Cardiac muscle cell (in vitro differentiated cells and primary cell): ENCODE measurements at places on chromosomes 2 and 18.

DNA sequence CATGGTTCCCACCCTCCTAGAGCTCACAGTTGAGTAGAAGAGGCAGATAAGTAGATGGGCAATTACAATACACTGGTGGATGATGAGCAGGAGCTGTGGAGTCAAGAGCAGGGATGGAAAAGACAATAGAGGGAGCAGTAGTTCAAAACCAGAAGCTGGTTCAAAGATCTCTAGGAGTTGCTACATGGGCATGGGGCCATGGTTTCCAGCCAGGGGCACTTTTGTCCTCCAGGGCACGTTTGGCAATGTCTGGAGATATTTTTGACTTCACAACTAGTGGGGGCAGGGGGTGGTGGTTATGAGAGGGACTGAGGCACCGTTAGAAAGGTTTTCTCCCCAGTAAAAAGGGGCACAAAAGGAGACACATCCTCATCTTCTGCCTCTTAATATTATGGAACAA is 236.0 kb downstream of the DYSF start:
- H3K4me1 ChIP-seq, result peaks cover 18% of the 10 kb centered on the region
- H3K4me3 ChIP-seq, result no peak overlapping the region
- DNase-seq, result no peak
- no peak overlapping the region for H3K27ac ChIP-seq
- no peaks in the 10 kb centered on the region for H3K27me3 ChIP-seq

DNA sequence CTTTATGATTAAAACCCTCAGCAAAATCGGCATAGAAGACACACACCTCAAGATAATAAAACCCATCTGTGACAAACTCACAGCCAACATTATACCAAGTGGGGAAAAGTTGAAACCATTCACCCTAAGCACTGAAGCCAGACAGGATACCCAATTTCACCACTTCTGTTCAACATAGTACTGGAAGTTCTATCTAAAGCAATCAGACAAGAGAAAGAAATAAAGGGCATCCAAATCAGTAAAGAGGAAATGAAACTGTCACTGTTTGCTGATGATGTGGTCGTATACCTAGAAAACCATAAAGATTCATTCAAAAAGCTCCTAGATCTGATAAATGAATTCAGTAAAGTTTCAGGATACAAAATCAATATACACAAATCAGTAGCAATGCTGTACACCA is 16.4 kb upstream of the RPRD1A start:
- H3K27me3 ChIP-seq, result no peaks in the 10 kb centered on the region
- no peak overlapping the region for H3K27ac ChIP-seq
- no peaks in the 10 kb centered on the region for H3K4me1 ChIP-seq
- H3K36me3 ChIP-seq, result no peaks in the 10 kb centered on the region
- H3K4me3 ChIP-seq, result no peak overlapping the region

DNA sequence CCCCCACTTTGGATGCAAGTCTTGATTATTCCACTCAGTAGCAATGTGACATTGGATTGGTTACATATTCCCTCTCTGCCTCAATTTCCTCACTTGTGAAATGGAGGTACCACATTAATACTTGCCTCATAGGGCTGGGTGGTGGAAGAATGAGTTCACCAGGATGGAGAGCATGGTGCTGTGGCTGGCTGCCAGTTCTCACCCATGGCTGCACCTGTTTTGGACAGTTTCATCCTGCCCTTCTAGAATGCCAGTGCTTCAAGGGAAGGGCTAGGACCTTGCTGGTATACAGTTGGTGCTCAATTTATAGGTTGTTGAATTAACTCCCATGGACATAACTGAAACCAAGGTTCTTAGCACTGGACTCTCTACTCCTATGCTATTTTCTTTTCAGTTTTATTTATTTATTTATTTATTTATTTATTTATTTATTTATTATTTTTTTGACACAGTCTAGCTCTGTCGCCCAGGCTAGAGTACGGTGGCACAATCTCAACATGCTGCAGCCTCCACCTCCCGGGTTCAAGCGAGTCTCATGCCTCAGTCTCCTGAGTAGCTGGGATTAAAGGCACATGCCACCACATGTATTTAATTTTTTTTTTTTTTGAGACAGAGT is 5.3 kb upstream of the SH3RF3 start:
- no peak overlapping the region for H3K4me3 ChIP-seq
- H3K36me3 ChIP-seq, result no peaks in the 10 kb centered on the region
- no peak overlapping the region for H3K27ac ChIP-seq

DNA sequence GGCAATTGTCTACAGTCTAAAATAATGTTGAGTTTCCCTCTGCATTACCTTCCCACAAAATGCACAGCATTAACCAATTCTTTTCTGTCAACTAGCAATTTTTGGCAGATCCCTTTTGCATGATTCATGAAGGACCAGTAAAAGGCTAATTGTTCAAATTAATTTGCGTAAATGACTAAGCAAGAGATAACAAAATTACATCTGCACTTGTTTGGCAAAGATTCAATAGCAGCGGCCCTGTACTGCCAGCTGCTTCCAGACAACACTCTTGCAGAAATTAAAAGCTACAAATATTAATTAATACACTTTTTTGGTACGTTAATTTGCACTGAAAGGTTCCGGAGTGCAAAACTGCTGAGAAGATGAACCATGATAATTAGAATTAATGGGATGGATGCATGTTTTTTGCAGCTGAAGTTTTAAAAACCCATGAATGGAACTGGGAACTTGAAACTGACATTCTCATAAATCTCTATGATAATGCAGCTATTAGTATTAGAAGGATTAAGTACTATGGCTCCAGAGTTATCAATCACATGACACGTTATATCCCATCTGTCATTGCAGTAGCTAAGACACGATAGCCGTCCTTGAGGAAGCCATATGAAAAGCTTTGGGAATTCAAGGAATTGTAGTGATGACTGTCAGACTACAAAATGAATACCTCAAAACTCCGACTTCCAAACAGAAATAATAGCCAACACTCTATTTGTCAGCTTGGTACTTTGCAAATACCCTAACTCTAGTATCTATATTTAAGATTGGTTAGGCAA is 1268.3 kb upstream of the ACVR2A start:
- H3K27ac ChIP-seq, result no peak overlapping the region
- H3K4me1 ChIP-seq, result peaks cover 16% of the 10 kb centered on the region
- H3K4me3 ChIP-seq, result no peak overlapping the region
- H3K36me3 ChIP-seq, result no peaks in the 10 kb centered on the region

GRCh38 chr2:176138923-176139660 is 9.6 kb downstream of the HOXD8 start:
- peaks cover 100% of the 10 kb centered on the region for H3K27me3 ChIP-seq
- no peaks in the 10 kb centered on the region for H3K36me3 ChIP-seq
- DNase-seq, result no peak
- no peak overlapping the region for H3K4me3 ChIP-seq
- no peak overlapping the region for H3K27ac ChIP-seq
